ENCODE measurements at places on chromosomes 11 and 22.
A peak's percentile ranks its signal among the peaks of the same experiment; 100 is the strongest.

DNA sequence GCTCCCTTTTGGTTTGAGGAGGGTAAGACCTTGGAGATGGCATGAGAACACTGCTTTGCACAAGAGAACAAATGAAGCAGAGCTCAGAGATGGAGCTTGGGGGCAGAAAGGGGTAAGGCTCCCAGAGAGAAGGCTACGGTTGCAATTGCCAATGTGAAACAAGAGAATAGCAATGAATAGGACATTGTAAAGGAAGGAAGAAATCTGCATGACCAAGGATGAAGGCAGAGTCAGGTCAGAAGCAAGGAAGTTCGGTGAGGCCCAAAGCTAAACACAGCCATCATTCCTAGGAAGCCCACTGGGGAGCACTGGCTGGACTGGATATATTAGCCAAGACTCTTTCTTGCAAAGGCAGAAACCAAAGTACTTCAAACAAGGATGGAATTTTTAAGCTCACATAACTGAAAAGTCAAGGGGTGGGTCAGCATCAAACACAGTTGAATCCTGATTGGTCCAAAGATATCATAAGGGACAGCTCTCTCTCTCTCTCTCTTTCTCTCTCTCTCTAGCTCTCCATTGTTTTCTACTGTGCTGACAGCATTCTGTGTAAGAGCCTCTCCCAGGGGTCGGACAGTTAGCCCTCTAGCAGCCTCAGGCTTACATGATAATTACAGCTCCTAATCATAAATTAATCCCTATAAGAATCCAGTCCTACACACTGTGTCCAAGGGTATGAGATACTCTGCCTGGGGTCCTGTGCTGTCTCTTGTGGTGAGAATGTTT is 484.3 kb downstream of the SOX6 start:
- DNase-seq: no peak

DNA sequence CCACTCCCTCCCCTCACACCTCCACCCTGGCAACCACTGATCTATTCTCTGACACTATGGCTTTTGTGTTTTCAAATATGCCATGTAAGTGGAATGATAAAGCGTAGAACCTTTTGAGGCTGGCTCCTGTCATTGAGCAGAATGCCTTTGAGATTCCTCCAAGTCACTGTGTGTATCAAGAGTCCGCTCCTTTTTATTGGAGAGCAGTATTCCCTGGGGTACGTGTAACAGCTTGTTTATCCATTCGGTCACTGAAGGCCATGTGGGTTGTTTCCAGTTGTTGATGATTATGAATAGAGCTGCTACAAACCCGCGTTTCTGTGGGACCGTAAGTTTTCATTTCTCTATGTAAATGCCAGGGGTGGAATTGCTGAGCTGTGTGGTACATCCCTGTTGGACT is 10.3 kb downstream of the TP53I11 start:
- DNase-seq: no peak

- no peak for DNase-seq
These were observed 24.7 kb upstream of the IL17RA start for GRCh38 chr22:17060126-17060525.

GRCh38 chr11:83522911-83523310 is 236.7 kb upstream of the CCDC90B start:
- DNase-seq: no peak

GRCh38 chr22:42680648-42681047 is 31.5 kb upstream of the CYB5R3 start:
- DNase-seq: no peak

- peak; percentile 63 for DNase-seq
These were observed 20.1 kb downstream of the DGCR6L start for GRCh38 chr22:20299746-20300136.

DNA sequence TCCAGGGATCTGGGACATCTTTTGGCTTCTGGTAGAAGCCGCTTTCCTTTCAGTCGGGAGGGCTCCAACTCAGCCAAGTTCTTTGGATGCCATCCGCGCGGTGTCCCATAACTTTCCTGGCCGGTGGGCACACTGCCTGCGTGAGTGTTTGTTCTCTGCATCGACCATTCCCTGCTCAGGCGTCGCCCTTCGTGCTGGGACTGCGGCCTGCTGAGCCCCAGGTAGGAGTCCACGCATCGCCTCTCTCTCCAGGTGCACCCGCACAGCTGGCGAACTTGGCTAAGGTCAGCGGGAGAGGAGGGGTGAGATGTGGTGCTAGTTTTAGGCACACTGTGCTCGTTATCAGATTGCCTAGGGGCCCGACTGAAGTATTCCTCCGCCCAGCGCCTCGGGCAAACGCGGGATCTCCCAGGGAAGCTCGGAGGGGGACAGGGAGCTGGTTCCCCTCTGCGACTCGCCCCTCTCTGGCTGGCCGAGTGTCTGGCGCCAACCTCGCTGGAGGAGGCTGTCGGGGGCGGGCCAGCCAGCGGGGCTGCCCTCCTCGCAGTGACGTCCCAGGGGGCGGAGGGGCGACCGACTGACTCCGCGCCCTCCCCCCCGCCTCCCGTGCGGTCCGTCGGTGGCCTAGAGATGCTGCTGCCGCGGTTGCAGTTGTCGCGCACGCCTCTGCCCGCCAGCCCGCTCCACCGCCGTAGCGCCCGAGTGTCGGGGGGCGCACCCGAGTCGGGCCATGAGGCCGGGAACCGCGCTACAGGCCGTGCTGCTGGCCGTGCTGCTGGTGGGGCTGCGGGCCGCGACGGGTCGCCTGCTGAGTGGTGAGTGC is at the start of gene LAYN:
LAYN (plus strand) TSS at position 607 of the 823 bp plus-strand sequence; CDS start at position 731, 124 bp downstream.
- peak; percentile 65 for DNase-seq

GRCh38 chr11:11810764-11811726 is 30.7 kb upstream of the USP47 start:
- no peak for DNase-seq

DNA sequence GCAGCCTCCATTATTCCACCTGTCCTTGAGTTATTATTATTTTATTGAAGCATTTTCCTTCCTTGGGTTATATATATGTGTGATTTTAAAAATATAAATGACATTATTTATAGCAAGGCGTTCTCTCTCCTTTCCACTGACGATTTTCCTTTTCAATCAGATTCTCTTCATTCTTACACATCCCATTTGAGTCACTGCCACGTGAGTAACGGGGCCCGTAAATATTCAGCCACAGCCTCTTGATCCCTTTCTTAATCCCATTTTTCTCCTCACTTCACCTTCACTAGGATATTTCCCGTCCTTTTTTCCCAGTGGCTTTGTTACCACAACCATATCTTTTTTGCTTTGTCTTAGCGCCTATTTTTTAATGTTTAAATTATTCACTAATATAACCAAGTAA is 396.2 kb downstream of the NTM start:
- no peak for DNase-seq

DNA sequence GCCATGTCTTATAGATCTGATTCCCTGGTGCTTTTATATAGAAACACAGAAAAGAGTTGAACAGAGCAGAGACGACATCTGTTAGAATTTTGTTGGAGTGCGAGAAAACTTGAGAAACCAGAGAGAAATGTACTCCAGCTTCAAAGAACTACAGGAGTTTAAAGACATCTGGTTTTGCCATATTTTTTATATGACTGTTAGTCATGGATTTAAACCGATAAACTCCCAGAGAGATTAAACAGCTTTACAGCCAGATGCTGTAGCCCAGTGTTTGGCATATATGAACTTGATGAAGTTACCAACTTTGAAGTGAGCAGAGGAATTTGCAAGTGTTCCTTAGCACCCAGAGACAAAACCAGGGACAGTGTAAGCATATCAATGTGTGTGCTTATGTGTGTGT is 1083.1 kb downstream of the LRRC4C start:
- DNase-seq: no peak

DNA sequence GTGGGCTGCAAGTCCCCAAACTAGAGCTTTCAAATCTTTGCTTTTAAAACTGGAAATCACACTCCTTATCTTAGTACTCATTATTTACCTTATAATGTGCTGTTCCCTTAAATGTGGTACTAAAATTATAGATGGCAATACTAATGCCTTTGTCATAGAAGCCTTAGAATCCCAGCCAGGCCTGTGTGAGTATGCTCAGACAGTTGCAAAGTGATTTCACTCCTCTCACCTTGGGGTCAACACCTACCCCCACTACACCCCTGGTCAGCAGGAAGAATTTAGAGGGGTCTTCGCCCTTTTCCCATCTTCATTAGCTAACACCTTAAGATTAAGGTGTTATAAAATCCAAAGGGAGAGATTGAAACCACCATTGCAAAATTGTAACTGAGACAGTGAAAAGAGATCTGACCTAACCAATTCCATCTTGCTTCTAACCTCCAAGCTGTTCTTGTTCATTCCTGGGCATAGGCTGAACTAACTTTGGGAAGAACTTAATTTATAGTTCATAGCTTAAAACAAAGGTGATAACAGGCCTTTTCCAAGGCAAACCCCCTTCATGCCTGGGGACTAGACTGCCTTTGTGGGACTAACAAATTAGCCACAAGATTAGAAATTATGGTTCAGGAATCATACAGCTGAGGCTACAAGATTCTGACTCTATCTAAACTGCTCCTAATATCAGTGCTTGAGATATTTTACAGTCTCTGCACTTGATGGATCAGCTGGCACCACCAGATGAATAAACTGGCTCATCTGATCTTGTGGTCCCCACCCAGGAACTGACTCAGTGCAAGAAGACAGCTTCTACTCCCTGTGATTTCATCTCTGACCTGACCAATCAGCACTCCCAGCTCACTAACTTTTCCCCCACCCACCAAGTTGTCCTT is 10.4 kb upstream of the MRPL17 start:
- no peak for DNase-seq

GRCh38 chr11:122808478-122808869 is 29.8 kb upstream of the CRTAM start:
- no peak for DNase-seq

DNA sequence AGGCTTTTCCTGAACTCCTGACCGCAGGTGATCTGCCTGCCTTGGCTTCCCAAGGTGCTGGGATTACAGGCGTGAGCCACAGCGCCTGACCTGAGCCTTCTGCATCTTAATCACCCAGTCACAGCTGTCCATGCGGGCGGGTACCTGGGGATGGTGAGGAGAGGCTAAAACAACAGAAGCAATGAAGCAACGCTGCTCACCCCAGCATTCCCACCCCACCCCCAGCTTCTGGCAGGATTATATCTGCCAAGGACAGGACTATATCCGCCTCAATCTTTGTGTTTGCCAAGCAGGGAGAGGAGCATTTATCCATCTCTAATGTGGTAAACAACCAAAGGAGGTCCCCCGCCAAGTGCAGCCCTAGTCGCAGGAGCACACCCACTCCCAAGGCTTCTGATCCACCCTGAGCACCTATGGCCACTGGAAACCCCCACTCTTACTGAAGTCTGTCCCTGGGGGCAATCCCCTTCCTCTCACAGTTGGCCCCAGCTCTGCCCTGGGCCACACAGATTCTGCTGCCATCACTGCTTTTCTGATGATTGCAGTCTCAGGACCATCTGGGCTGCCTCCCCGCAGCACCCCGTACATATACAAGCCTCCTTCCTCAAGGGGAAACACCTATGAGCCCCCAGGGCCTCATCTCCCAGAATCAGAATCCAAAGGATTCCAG is 8.8 kb upstream of the LGALS2 start:
- DNase-seq: no peak

DNA sequence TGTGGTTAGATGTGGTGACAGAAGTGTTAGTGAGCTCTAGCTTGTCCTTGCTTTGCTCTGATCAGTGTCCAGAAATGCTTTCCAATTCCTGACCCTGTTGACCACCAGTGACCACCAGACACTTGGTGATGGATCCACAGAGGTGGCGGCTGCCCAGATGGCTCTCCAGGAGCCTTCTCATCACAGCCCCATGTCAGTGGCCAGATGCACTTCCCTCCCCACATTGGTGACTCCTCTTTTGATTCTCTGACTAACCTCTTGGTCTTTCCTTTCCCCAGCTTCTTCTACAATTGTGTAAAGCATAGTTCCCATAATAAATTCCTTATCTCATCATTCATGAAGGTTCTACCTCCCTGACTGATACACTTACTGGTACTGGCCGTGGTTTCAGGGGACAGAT is 40.1 kb upstream of the CXCR5 start:
- no peak for DNase-seq

DNA sequence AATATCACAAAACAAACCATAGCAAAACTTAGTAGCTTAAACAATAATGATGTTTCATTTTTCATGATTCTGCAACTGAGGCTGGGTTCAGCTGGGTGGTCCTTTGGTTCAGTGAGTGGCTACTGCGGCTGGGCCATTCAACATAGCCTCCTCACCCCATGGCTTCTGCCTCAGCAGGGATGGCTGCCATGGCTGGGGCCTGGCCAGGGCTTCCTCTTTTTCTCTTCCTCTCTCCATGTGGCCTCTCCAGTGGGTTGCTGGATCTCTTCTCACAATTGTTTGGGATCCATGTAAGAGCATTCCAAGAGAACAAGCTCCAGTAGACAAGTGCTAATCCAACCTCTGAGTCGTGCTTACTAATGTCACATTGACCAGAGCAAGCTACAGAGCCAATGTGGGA is 248.6 kb upstream of the PLET1 start:
- no peak for DNase-seq

DNA sequence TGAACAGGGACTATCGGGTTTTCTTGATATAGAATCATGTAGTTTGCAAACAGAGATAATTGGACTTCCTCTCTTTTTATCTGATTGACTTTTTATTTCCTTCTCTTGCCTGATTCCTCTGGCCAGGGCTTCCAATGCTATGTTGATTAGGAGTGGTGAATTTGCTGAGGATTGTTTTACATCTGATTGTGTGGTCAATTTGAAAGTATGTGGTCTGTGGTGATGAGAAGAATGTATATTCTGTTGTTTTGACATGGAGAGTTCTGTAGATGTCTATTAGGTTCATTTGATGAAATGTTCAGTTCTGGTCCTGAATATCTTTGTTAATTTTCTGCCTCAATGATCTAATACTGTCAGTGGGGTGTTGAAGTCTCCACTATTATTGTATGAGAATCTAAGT is 713.2 kb upstream of the CCDC179 start:
- DNase-seq: no peak

- DNase-seq: no peak
These were observed at the start of gene CABP4 for GRCh38 chr11:67455054-67455453. TSS of gene CABP4 (plus strand) at chr11:67455354. CDS start at chr11:67455424, 70 bp downstream.

DNA sequence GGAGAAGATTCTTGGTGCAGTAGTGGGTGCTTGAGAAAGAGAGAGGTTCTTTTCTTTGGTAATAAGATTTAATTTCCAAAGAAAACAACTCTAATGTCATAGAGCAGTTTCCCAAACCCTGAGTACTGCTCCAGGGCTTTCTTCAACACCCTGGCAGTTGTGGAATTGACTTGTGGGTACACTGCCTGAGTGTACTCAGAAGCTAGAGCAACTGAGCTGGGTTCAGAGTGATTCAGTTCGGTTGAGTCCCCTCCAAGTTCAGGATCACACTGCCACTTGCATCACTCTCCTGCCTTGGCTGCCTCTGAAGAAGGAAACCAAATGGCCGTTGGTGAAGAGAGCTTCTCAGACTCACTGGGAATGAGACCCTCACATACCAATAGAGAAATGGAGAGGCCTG is 5.3 kb downstream of the DMC1 start:
- no peak for DNase-seq

- DNase-seq: no peak
These were observed 40.5 kb downstream of the TPCN2 start for GRCh38 chr11:69089258-69089657.

- DNase-seq: peak; percentile 66
These were observed 885.6 kb downstream of the BRD1 start for GRCh38 chr22:48941903-48942575.

GRCh38 chr22:20580611-20581502 is 73.4 kb downstream of the MED15 start:
- no peak for DNase-seq

- peak; percentile 72 for DNase-seq
These were observed 41.6 kb downstream of the BUD13 start for GRCh38 chr11:116731097-116731761.

- no peak for DNase-seq
These were observed 31.8 kb downstream of the BIRC2 start for GRCh38 chr11:102378818-102379217.

GRCh38 chr22:42299586-42300258 is 29.3 kb upstream of the TCF20 start:
- no peak for DNase-seq

All from NCI-H146 (cell line).